NCI-H460 (cell line): ENCODE measurements at places on chromosomes 13 and 19.

- peak; percentile 52 for DNase-seq
Observed at GRCh38 chr19:18401580-18402112, 4.2 kb upstream of the LRRC25 start.

DNA sequence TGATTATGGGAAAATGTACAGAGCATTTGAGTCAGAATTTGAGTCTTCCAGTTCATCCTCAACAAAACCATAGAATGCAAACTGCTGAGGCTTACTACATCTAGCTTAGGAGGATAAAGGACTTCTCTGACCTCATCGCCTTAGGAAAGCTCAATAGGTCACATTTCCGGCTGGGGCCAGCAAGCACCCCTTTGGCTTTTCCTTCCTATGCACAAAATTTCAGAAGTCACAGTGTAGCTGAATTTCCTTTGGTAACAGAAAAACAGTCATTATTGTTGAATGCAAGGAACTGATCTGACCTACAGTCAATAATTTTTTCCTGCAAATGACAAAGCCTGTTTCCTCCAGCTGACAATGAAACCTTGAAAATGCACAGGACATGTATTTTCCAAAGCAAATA lies 32.8 kb upstream of the LRCH1 start:
- DNase-seq = no peak

GRCh38 chr13:105089858-105090643 lies 1445.4 kb downstream of the EFNB2 start:
- DNase-seq = no peak

DNA sequence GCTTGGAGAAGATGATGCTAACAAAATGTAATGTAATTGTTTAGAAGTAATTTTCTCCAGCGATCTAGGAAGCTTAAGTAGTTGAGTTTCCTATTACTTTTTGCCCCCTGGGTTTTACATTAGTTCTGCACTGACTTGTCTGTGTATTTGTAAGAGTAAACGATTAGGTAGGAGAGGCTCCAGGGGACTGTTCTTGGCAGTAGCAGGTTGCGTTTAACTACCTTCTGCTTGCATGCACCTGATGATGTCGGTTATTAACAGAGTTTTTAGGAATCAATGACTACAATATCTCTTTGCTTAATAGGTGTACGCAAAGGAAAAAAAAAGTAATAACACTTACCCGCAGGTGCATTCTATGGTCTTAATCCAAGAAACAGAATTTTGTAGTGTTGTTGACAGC lies 18.3 kb upstream of the UGGT2 start:
- no peak for DNase-seq

GRCh38 chr19:13840305-13841085 lies 36.4 kb upstream of the NANOS3 start:
- peak; percentile 77 for DNase-seq

- no peak for DNase-seq
Observed at GRCh38 chr13:51625555-51626345, 41.5 kb downstream of the WDFY2 start.

DNA sequence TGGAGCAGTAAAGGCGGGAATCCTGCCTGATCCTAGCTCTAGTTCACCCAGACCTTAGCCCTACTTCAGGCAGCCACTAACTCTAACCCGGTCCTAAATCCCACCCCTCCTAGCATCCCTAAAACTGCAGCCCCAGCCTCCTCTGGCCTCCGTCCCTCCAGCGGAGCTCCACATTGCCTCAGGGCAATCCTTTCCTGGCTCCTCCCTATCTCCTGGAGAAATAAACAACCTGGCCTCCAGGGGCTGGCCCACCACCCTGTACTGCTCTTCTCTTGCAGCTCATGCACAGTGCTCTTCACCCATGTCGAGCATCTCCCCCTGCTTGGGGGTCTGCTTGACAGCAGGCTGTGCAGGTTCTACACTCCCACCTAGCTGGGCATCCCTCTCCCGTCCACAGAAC lies 6.7 kb downstream of the POU2F2 start:
- DNase-seq = no peak

DNA sequence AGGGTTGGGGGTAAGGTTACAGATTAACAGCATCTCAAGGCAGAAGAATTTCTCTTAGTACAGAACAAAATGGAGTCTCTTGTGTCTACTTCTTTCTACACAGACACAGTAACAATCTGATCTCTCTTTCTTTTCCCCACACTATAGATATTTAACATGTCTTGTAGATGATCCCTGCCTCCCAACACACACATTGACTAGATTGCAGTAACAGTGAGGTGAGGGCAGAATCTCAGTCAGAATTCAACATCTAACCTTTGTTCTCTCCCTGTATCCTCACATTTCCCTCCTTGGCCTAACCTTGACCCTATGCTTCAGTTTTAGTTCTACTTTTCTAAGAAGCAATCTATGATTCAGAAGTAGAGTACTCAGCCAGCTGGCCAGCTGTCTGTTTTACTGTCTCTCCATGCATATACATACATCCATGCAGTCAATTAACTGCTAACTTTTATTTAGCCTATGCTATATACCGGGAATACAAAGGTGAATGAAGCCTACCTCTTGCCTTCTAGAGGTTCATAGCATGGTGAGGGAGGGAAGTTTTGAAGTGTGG lies 18.1 kb downstream of the DNAJC15 start:
- DNase-seq = no peak

GRCh38 chr19:57566396-57567265 lies 7.0 kb upstream of the ZNF550 start:
- DNase-seq = no peak

- no peak for DNase-seq
Observed at GRCh38 chr13:92681239-92681638, 545.4 kb upstream of the GPC6 start.

DNA sequence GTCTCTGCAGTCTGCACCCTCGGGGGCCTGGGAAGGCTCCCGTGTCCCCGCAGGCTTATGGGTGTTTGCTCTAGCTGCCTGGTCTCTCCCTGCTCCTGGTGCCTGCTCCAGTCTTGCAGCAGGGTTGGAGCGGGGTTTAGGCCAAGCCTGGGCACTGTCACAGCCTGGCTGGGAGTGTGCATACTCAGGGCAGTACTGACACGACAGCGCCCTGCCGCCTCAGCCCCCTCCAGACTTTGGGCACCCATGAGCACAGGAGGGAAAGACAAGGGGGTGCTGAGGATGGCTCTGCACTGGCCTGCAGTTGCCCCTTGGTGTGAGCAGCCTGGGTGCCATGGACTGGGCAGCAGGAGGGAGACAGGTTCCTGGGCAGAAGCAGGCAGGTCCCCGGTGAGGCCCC lies 35.7 kb downstream of the CEP89 start:
- no peak for DNase-seq

DNA sequence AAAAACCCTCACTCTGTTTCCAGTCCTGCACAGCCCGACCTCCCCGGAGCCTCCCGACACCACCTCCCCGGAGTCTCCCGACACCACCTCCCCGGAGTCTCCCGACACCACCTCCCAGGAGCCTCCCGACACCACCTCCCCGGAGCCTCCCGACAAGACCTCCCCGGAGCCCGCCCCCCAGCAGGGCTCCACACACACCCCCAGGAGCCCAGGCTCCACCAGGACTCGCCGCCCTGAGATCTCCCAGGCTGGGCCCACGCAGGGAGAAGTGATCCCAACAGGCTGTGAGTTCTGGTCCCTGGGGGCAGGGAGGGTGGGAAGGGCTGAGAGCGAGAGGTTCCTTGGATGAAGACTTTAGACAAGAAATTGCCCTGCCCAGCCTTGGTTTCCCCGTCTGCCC lies 5.4 kb downstream of the MADCAM1 start:
- DNase-seq = no peak

DNA sequence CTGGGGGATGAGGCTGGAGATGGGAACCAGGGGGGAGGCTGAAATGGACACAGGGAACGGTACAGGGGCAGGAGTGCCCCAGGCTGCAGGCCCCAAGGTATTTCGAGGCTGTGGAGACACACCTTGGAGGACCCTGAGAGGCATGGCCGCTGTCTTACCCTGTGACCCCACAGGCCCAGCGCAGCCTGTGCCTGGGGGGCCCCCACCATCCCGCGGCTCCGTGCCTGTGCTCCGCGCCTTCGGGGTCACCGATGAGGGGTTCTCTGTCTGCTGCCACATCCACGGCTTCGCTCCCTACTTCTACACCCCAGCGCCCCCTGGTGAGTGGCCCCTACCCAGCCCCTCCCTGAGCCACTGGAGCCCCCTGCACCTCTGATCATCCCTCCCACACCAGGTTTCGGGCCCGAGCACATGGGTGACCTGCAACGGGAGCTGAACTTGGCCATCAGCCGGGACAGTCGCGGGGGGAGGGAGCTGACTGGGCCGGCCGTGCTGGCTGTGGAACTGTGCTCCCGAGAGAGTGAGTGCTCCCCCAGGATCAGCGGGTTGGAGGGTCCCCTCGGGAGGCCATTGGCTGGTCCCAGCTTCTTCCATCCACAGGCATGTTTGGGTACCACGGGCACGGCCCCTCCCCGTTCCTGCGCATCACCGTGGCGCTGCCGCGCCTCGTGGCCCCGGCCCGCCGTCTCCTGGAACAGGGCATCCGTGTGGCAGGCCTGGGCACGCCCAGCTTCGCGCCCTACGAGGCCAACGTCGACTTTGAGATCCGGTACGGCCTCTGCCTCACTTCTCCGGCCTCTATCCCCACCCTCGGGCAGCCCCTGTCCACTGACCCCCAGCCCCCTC lies 16.9 kb upstream of the SPIB start:
- no peak for DNase-seq

GRCh38 chr19:18017275-18018083 lies 9.5 kb downstream of the ARRDC2 start:
- DNase-seq = no peak

DNA sequence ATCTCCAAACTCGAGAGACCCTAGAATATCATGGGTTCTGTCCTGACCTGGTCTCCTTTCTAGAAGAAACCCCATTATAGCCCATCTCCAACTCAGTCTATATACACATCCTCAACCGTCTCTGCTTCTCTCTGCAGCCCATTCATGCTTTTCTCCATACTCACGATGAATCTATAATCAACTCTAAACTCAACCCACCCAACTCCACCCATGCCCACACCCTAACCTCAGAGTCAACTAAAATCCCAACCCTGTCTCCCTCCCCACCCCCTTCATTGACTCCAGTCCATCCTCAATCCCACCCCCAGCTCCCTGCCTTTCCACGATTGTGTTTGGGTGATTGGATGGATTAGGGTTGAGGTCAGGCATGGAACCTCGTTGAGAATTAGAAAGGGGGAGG lies 1.8 kb downstream of the SBK3 start:
- DNase-seq = no peak

GRCh38 chr13:72259528-72259927 lies 392.5 kb upstream of the DACH1 start:
- DNase-seq = no peak

GRCh38 chr13:99033814-99034213 lies 56.0 kb upstream of the DOCK9 start:
- DNase-seq = peak; percentile 7

GRCh38 chr13:49791315-49791710 lies 1.2 kb downstream of the KPNA3 start:
- DNase-seq = no peak

- DNase-seq = no peak
Observed at GRCh38 chr19:33476151-33476707, 45.4 kb downstream of the PEPD start.

- no peak for DNase-seq
Observed at GRCh38 chr19:33306853-33307792, 4.8 kb upstream of the CEBPA start.

- DNase-seq = no peak
Observed at GRCh38 chr19:30227012-30227621, 145.1 kb upstream of the ZNF536 start.

GRCh38 chr19:28710278-28710677 lies 502.7 kb downstream of the UQCRFS1 start:
- peak; percentile 38 for DNase-seq

DNA sequence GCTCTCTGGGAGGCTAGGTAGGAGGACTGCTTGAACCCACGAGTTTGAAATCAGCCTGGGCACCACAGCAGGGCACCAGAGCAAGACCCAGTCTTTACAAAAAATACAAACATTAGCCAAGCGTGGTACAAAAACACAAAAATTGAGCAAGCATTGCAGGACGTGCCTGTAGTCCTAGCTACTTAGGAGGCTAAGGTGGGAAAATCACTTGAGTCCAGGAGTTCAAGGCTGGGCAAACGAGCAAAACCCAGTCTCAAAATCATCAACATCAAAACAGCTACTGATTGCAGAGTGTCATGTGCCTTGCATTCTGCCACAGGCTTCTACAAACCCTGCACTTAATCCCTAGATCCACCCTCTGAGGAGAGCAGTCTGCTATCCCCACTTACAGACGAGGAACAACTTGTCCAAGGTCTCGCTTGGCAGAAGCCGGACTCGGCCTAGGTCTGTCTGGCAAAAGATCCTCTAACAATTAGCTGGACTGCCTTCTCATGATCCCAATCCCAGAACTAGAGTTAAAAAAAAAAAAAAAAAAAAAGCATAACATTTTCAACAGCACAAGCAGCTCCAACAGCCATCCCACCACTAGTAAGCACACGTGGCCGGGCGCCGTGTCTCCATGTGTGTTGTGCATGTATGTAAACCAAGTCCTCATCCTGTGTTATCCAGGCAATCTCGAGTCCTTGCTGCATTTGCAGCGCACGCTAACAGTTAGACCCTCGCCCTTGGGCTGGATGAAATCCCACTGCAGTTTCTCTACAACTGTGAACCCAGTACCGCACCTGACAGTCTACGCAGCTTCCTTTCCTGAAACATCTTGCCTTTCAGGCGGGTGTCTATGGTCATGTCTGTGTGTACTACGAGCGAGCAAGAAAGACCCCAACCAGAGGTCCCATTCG lies 2.0 kb downstream of the PPP6R1 start:
- no peak for DNase-seq

GRCh38 chr19:58519087-58519354 lies 589 bp downstream of the ZBTB45 start:
- peak; percentile 62 for DNase-seq

DNA sequence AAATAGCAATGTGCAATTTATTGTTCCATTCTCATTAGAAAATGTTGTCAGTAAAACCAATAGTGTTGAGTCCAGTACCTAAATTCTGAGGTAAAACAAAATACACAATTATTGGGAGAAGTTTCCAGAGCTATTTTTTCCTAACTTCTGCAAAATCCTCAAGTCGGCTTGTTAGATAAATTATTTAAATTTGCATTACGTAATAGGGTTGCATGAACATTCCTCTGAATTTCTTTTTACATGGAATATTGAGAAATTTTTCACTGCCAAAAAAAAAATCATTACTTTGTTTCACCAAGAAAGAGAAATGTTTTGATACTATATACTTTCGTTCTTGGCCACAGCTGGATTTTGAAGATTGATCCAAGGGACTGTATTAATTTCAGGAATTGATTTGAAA lies 1.5 kb downstream of the ZNF507 start:
- DNase-seq = no peak

DNA sequence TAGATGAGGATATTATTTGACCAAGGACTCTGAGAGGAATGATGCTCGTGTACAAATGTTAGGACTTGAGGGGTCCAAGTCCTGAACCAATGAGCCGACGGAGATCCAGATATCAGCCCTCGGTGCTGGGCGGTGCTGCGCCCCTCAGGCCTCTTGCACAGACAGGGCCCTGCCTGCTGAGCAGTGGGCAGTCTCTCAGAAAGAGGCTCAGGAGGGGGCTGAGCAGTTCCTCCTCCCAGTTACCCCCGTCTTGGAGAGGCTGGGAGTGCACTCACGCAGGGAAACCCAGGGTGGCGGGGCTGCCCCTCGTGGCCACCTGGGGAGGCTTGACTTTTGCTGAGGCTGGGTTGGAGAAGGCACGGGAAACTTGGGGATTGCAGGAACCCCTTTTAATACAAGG lies 18.4 kb downstream of the TEX29 start:
- DNase-seq = no peak

GRCh38 chr19:42284066-42284501 lies 15.0 kb downstream of the CIC start:
- peak; percentile 62 for DNase-seq

GRCh38 chr19:10846500-10847202 lies 1.6 kb upstream of the C19orf38 start:
- DNase-seq = no peak
